ENCODE measurements at places on chromosomes 1 and 21.

- DNase-seq, result no peak
These were observed 175.4 kb upstream of the GORAB start for GRCh38 chr1:170356585-170356984.

DNA sequence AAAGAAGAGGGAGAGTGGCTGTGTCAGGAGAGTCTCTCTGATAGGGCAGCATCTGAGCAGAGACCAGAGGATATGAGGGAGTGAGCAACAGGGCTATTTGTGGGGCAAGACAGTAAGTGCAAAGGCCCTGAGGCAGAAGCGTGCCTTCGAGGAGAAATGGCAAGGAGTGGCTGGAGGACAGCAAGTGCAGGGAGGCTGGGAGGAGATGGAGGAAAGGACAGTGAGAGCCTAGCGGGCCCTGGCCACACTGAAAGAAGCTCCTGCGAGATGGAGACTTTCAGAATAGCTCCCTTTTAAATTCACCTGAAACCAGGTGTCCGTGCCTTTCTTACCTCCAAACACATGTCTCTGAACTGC lies 25.2 kb downstream of the EXOC8 start:
- DNase-seq, result no peak

- no peak for DNase-seq
These were observed 7.9 kb downstream of the KYAT3 start for GRCh38 chr1:88984569-88984968.

GRCh38 chr21:23822760-23823159 lies 1784.5 kb downstream of the MRPL39 start:
- no peak for DNase-seq

GRCh38 chr1:199449221-199449620 lies 578.3 kb upstream of the NR5A2 start:
- DNase-seq, result no peak

GRCh38 chr1:1058088-1058905 lies 15.8 kb downstream of the RNF223 start:
- no peak for DNase-seq

- DNase-seq, result no peak
These were observed 634.5 kb downstream of the LTN1 start for GRCh38 chr21:28358170-28358569.

DNA sequence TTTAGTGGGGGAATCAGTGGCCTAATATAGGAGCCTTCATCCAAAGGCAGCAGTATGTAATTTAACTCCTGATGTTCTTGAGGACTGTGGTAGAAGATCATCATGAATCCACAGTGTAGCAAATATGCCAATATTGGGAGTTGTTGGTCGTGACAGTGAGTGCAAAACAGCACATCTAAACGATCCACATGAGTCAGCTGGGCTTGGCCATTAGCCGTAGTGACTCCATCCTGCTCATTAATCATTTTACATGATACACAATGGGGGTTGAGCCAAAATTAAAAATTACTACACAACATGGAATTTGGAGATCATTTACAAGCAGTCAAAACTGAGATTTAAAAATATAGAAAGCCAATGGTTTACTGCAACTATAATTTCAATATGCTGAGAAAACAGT lies 653.9 kb upstream of the CAMK1G start:
- DNase-seq, result no peak

DNA sequence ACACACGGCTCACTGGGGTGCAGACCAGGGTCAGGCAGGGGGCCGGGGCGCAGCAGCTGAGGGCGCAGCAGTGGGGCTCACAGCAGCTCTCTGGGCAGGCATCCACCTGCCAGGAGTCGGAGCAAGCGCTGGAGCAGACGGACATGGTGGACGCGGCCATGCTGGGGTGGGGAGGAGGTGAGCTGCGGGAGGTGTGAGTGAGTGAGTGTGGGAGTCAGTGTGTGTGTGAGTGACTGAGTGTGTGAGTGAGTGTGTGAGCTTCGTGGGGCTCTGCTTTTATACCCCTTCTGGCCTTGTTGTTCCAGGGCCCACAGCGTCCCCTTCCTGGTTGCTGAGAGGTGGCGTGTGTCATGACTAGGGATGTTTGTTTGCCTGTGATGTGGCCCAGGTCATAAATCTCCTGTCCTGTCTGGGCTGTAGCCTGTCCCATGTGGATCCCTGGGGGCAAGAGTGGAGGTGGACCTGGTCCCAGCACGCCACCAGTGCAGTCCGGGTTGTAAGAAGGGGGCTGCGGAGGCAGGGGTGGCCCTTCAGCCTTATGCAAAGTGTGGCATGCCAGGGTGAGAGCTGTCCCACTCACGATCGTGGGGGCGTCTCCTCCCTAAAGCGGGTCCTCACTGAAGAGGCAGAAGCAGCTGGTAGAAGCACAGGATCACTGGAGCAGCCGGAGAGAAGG lies at the start of gene KRTAP10-1:
TSS of gene KRTAP10-1 (minus strand) at position 205 of the 676 bp plus-strand sequence. CDS start at position 160, 45 bp downstream.
- DNase-seq, result no peak

DNA sequence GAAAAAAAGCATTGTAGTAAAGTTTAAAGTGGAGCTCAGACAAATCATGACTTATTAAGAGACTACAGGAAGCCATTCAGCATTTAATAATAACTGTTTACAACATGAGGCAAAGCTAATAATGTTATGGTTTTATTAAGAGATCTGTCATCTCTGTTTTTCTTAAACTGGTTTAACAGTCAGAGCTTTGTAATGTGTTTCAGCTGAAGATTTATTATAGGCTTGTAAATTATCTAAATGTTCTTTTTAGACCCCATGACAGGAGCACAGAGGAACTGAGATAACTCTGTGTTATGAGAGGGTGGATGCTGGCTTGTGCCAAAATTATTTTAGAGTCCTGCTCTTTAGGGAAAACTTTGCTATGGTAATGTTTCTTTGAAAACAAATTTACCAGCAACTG lies 38.0 kb upstream of the RWDD3 start:
- DNase-seq, result no peak

DNA sequence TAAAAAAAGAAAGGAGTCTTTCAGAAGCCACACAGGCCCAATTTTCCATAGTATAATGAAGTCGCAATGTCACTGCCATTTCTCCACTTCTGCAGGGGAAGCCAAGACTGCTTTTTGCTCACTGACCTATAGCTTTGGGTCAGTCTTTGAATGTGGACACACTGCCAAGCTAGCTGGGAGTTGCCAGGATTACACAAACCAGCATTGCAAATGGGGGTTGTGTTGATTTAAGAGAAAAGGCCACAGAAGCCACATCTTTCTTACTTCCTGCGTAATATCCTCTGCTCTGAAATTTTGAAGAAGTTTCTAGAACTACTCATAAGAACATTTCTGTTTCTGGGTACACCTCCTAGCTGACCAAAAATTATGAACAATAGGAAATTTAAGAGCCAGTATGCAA lies 45.8 kb upstream of the SAMSN1 start:
- no peak for DNase-seq

DNA sequence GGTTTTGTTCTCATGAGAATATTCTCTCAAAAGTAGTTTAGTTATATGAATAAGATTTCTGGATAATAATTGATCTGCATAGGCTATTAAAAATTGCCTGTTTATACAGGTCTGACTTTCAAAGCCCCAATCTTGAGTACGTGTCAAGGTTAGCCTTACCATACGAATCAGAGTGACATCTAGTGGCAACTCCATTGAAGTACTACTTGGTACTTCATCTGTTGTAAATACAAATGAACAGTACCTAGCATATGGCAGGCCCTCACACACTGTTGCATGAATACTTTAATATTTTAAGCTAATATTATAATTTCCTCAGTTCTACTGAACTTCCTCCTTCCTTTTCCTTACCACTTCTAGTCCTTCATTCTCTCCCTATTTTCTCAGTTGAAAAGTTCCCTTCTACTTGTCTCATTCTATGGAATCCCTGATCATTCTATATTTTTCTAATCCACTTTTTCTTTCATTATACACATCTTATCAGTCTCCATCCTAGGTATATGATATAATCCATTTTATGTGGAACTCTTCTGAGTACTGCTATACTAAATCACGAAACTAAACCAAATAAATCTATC lies 101.2 kb downstream of the AKT3 start:
- peak; percentile 33 for DNase-seq

DNA sequence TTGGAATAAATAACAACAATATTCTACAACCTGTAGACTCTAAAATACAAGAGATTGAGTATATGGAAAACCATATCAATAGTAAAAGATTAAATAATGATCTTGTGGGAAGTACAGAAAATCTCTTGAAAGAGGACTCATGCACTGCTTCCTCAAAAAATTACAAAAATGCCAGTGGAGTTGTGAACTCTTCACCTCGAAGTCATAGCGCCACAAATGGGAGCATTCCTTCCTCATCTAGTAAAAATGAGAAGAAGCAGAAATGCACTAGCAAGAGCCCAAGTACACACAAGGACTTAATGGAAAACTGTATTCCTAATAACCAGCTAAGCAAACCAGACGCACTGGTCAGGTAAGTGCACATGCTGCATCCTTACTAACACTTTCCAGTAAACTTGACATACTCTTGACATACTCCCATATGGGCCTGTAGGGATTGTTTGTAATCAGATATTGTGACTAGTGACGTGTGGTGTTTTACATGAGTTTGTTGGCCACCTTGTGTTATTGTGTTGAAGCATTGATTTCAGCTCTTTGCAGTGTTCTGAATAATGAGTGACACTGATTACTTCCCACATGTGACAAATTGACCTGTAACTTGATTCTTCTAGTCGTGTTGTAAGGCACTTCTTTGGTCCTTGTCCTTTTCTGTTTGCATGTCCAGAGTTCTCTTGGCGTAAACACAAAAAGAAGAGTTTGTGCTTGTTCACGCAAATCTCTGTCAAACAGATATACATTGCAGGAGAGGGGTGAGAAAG lies 28.0 kb downstream of the MACO1 start:
- no peak for DNase-seq

DNA sequence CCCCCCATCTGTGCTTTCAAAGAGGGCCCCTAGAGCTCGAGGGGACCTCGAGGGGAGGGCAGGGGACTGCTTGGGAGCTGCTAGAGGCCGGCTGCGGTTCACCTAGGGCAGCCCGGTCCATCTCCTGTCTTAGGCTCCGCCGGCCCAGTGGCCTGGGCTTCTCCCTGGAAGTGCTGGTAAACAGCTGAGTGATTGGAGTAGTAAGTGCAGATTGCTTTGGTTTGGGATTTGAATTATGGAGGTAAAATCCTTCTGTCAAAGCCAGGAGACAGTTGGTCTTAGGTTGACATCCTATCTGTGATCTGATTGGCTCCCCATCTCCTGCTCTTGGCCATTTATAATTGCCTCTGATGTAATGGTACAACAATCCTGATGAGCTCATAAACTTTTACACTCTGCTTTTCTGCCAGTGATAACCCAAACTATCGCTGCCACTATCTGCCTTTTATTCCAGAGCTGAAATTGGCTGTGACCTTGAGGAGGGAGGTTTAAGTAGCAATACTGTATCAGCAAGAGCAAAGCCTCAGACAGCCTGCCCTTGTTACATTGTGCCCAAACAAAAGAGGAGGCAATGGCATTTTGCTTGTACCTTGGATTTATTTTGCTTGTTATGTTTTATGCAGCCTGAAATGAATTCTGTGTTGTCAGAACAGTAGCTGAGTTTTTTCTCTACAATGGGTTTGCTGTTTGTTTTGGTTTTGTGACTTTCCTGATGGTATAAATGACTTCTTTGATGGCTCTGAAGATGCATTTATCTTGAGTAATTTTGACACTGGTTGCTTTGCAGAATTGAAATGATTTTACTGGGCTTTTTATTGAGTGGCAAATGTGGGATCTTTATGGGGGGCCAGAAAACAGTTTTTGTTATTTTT lies 2.4 kb downstream of the ARID1A start:
- DNase-seq, result no peak

- no peak for DNase-seq
These were observed 69.8 kb upstream of the SSBP3 start for GRCh38 chr1:54475946-54476516.

DNA sequence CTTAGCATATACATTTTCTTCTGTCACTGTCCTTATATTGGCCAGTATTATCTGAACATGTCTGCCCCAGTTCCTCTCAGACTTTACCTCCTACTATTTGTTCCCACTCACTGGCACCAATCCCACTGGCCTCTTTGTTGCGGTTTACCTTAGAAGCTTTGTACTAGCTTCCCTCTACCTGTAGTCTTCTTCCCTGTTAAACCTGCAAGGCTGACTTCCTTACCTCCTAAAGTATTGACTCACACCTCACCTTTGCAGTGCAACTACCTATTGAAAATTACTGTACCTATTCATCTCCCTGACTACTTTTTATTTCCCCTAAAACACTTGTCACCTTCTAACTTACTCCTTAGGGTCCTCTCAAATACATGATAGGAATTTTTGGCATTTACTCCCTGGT lies 111.1 kb downstream of the CLEC20A start:
- no peak for DNase-seq

DNA sequence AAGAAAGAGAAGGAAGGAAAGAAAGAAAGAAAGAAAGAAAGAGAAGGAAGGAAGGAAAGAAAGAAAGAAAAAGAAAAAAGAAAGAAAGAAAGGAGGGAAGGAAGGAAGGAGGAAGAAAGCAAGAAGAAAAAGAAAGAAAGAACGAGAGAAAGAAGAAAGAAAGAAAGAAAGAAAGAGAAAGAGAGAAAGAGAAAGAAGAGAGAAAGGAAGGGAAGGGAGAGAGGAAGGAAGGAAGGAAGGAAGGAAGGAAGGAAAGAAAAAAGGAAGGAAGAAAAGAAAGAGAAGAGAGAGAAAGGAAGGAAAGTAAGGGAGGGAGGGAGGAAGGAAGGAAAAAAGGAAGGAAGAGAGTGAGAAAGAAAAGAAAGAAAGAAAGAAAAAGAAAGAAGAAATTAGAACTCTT lies 95.4 kb upstream of the ZNF281 start:
- no peak for DNase-seq

DNA sequence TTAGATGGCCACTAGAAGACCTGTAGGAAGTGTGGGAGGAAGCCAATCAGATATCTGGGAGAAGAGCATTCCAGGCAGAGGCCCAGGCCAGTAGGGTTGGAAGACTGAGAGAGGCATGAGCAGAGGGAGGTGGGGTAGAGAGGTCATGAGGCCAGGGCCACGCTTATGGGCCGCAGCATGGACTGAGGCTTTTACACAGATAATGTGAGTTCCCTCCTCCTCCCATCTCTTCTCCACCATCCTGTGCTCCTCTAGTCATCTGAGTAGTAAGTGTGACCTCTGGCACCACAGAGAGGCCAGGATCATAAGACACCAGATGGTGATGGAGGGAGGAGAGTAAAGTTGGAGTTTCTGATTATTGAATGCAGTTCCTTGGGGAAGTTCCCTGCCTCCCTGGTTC lies 17.1 kb downstream of the TTC22 start:
- DNase-seq, result no peak

DNA sequence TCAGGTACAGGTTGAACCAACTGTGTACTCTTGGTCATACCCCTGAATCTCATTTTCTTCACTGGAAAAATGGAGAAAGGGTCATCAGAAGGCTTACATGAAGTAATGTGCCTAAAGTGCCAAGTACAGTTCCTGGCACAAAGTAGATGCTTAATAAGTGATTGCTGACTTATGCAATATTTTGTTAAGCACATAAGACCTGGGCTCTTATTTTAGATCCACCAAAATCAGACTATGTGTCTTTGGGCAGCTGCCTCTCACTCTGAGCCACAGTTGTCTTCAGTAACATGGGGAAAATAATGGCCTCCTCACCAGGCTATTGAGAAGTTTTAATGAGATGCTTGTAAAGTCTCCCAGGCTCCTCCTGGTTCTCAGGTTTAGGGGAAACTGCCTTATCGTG lies 74.3 kb upstream of the TRABD2B start:
- no peak for DNase-seq
